Fibroblast of mammary gland (primary cell): ENCODE measurements at places on chromosomes 6 and 20.

GRCh38 chr6:106134906-106135634 lies 48.9 kb downstream of the PRDM1 start:
- peak; percentile 63 for DNase-seq

DNA sequence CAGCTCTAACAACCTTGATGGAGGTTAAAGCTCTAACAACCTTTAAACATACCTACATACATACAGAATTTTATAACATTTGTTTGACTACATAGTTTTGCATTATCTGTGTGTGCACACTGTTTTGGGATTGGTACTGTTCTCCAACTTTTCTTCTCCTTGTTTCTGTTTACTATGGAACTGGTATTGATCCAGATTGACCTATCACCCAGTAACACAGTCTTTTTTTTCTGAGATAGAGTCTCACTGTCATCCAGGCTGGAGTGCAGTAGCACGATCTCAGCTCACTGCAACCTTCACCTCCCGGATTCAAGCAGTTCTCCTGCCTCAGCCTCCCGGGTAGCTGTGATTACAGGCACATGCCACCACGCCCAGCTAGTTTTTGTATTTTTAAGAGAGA lies 16.7 kb upstream of the SUMO4 start:
- no peak for DNase-seq

GRCh38 chr6:13378669-13379590 lies 50.6 kb upstream of the TBC1D7 start:
- no peak for DNase-seq

- DNase-seq = peak; percentile 97
Observed at GRCh38 chr20:18001131-18001921, 32.5 kb downstream of the MGME1 start.

GRCh38 chr6:137119196-137120104 lies 54.0 kb downstream of the IL22RA2 start:
- no peak for DNase-seq

GRCh38 chr6:57021086-57021720 lies 25.3 kb upstream of the KIAA1586 start:
- DNase-seq = peak; percentile 66

DNA sequence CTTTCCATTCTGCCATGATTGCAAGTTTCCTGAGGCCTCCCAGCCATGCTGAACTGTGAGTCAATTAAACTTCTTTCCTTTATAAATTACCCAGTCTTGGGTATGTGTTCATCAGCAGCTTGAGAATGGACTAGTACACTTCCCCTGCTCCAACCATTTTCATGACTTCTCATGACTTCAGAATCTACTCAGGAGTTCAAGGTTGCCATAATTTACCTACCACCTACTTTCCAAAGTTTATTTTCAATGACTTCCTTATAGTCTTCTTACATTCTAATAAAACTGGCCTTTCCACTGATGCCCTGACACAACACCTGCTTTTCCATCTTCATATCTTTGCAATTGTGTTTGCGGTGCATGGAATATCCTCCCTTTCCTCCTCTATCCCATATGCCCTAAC lies 31.2 kb upstream of the PKIB start:
- DNase-seq = no peak

GRCh38 chr6:170555305-170555704 lies 1.1 kb downstream of the TBP start:
- DNase-seq = no peak

GRCh38 chr6:21348504-21349195 lies 244.9 kb upstream of the SOX4 start:
- DNase-seq = peak; percentile 67

DNA sequence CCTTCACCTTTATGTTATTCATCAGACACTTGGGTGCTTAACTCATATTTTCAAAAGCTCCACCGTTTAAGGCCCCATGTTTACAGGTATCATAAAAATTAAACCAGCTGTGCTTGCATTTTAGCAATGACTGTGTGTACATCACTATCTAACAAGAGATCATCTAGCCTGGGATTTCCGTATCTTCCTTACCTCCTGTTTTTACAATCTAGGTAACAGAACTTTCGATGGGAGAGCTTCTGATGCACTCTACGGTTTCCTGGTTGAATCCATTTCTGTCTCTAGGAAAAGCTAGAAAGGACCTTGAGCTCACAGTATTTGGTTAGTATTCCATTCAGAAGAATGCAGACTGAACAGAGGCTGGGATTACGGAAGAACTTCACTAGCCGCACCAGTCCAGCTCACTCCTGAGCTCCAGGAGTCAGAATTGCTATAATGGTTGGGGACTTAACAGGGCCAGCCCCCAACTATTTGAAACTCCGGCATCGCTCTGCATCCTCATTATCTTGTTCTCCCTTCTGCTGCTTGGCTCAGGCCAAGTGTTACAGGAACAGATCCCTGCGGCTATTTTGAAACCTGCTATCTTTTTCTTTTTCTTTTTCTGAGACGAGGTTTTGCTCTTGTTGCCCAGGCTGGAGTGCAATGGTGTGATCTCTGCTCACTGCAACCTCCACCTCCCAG lies 13.0 kb upstream of the CLDN20 start:
- DNase-seq = no peak

DNA sequence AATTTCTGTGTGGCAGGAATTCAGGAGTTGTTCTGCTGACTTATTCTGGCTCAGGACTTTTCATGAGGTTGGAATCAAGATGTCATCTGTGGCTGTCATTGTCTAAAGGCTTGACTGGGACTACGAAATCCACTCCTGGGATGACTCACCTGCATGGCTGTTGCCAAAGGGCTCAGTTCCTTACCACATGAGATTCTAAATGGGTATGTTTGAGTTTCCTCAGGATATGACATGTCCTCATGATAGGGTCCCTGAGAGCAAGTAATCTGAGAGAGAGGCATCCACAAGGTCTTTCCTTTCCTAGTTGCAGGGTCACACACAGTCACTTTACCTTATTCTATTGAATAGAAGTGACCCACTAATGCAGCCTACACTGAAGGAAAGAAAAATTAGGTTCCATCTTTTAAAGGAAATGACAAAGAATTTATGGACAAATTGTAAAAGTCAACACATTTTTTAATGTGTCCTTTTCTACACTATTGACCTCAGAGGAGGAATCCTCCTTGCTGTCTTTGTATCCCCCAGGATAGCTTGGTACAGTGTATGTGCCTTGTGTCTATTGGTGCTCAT lies 1025.0 kb upstream of the GJE1 start:
- peak; percentile 69 for DNase-seq

GRCh38 chr20:60104993-60105803 lies 147.0 kb downstream of the CDH26 start:
- no peak for DNase-seq
